AG10803 (cell line): ENCODE measurements at places on chromosomes 2 and 18.

- DNase-seq: no peak
These were observed 448.7 kb upstream of the HNRNPA3 start for GRCh38 chr2:176763851-176764404.

DNA sequence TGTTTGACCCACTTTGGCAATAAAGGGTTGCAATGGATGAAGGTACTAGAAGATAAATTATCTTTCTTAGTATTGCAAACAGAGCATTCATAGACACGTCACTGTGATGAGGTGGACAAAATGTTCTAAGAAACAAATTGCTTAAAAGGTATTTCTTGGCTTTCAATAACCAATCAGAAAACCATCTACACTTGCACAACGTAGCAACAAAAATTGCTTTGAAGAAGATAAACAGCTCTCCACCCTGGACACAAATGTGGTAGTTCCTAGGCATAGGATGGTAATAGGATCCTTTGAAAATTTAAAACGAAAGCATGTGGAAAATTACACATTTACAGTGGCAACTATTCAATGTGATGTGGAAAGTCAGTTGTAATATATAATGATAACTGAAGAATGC is 439.9 kb upstream of the ETAA1 start:
- peak; percentile 9 for DNase-seq

DNA sequence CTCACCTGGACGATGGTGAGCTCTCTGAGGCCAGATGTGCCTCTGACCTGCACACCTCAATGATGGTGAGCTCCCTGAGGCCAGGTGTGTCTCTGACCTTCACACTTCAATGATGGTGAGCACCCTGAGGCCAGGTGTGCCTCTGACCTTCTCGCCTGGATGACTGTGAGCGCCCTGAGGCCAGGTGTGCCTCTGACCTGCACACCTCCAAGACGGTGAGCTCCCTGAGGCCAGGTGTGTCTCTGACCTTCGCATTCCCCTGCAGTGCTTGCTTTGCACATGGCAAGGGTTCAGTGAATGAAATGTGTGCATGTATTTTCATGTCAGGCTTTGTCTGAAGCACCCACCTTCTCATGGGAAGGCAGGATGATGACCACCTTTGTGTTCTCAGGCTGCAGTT is 95.5 kb downstream of the PTGR3 start:
- DNase-seq: no peak

GRCh38 chr2:29892585-29893259 is 28.7 kb downstream of the ALK start:
- no peak for DNase-seq

- DNase-seq: peak; percentile 38
These were observed 45.3 kb upstream of the ROCK2 start for GRCh38 chr2:11389551-11390398.

GRCh38 chr18:39487932-39488331 is 1922.3 kb upstream of the CELF4 start:
- no peak for DNase-seq

DNA sequence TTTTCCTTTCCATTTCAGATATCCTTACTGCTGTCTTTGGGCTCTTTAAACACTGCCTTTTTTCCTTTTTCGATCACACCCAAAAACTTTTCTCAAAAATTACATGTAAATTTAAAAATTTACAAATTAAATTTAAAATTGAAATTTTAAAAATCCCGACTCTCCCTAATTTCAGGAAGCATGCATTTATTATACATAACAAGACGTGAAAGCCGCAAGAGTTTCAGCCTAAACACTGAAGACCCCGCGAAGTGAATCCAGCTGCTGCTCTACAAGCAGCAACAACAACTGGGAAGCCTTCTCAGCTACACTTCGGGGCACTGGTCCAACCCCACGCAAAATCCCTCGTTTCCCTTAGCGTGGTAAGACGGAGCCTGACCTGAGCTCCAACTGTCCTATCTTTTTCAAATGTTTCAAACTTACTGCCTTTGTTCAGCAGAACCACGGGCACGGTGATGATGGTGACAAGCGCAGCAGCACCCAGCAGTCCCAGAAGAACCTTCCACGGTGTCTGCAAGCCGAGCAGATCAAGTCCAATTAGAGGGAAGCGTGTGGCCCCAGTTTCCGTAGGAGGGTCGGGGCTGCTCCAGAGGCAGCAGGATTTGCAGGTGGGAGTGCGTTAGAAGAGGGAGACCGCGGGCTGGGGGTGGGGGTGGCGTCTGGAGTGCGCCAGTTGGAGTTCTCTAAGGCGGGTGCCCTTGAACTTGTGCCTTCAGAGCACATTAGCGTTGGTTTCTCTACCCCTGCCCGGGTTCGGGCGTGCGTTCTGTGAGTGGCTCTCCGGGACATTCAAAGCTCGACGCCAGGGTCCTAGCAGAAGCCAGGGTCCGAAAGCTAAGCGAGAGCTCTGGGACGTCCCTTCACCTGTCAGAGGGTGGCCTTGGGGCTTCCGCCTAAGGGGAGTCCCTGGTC is 783 bp downstream of the DPP4 start:
- DNase-seq: peak; percentile 18

GRCh38 chr2:129299338-129299737 is 680.1 kb upstream of the RAB6C start:
- DNase-seq: no peak

- DNase-seq: no peak
These were observed 17.6 kb downstream of the TMEM177 start for GRCh38 chr2:119696494-119697030.

GRCh38 chr18:32081881-32082280 is 9.8 kb upstream of the RNF138 start:
- DNase-seq: peak; percentile 44

DNA sequence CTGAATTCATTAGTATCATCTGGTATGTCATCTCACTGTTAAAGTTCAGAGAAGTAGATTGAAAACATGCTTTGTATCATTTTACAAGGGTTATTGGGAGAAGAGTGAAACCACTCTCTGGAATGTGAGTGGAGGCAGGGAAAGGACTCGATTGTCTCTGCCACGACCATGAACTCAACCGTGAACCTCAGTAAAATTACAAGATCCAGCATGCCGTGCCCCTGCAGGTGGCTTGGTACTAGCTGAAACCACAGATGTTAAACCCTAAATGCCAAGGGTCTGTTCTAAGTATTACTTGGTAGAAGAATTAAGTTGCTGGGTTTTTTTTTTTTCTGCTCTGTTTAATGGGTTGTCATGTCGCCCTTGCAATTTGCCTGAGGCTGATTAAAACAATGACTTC is 197.2 kb downstream of the MYO3B start:
- DNase-seq: no peak

- DNase-seq: no peak
These were observed 1390.5 kb upstream of the CELF4 start for GRCh38 chr18:38956068-38956467.

DNA sequence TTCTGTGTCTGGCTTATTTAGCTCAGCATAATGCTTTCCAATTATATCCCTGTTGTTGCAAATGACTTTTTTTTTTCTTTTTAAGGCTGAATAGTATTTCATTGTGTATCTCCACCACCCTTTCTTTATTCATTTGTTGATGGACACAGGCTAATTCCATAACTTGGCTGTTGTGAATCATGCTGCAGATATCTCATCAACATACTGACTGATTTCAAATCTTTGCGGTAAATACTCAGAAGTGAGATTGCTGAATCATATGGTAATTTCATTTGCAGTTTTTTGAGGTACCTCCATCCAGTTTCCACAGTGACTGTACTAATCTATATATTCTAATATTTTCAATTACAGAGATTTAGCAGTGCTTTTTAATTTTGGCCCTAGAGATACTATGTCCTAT is 266.2 kb downstream of the TMX3 start:
- peak; percentile 93 for DNase-seq

GRCh38 chr18:3511980-3512379 is 62.0 kb downstream of the TGIF1 start:
- DNase-seq: peak; percentile 83

GRCh38 chr2:12694990-12695774 is 21.6 kb upstream of the TRIB2 start:
- no peak for DNase-seq

- no peak for DNase-seq
These were observed 39.3 kb downstream of the TRABD2A start for GRCh38 chr2:84841577-84841976.

- DNase-seq: no peak
These were observed 1.4 kb upstream of the NCOA1 start for GRCh38 chr2:24489465-24490180.

DNA sequence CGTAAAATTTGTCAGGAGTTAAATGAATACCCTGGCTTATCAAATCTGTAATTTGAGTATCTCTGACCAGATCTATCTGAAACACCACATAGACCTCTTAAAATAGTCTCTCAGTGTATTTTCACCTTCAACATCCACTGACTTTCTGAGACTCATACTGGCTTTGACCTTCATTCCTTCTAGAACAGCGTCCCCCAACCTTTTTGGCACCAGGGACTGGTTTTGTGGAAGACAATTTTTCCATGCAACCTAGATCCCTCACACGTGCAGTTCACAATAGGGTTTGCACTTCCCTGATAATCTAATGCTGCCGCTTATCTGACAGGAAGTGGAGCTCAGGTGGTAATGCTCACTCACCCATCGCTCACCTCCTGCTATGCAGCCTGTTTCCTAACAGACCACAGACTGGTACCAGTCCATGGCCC is 3.2 kb downstream of the NBAS start:
- DNase-seq: no peak

- DNase-seq: no peak
These were observed 304.9 kb upstream of the KYNU start for GRCh38 chr2:142572346-142573132.

GRCh38 chr2:43553341-43553855 is 42.4 kb downstream of the THADA start:
- no peak for DNase-seq

DNA sequence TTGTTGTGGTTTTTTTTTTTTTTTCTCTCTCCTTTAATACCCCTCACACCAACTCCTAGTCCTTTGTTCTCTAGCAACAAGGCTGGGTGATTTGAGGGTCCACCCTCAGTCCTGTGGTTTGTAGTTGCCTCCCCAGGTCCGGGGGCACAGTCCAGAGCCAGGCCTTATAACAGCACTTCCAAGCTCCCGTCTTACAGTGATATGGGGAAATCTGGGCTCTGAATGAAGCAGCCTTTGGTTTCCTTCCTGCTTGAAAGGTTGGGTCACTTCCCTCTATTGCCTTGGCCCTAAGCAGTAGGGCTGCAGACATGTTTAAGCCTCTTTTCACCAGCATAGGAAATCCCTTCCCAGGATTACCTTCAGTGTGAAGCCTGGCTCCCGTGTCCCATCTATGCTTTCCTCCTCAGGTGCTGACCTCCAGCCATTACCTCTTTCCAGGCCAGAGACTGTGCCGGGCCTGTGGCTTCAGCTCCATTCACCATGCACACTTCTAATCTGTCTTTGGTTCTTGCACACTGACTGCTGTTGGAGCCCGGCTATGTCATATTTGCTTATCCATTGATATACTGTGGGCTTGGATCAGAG is 21.2 kb upstream of the NTSR2 start:
- no peak for DNase-seq

DNA sequence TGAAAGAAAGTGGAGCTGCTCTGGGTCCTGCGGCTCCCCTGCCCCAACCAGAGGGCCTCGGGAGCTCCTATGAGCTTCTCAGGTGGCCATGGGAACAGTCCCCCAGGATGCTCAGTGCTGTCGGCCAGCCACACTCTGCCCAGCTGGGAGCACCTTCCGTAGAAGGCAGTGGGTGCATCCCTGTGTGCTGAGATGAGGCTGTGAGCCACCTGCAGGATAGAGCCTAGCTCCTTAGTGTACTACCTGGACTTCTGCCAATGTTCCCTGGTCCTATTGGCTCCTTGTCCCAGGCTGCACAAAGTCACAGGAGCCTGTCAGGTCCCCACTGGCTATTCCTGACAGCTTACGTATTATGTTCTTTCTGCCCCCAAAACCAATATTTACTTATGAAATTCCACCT is 16.1 kb downstream of the PRELID3A start:
- no peak for DNase-seq

DNA sequence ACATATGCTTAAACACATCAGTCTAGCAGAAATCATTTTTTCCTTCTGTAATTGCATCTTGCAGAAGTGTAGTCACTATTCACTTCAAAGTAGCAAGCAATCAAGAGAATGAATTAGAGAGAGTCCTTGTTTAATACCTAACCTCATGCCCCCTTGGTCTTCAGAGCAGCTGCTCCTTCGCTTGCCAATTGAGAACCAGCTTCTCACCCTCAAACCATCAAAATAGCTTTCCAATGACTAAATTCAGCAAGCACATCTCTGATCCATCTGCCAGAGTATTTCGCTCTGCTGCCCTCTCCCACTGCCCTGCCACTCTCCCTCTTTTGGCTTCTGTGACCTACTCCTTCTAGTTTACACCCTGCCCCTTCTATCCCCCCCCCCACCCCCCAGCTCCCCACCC is 120.7 kb upstream of the AGAP1 start:
- DNase-seq: no peak

DNA sequence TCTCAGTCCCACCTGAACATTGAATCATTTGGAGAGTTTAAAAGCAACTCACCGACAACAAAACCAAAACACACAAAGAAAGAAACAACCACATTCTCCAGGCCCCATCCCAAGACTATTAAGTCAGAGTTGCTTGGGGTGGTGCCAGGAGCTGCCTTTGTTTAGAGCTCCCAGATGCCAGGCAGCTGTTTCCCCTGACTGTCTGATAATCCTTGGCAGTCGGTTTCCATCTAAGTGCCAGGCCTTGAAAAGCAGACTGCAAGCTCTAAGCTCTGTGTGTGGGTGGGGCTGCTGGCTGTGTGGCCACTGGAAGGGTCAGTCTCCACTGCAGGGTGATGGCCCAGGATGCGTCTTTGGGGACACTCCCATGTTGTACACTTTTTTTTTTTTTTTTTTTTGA is 255.3 kb upstream of the AGAP1 start:
- DNase-seq: peak; percentile 95

DNA sequence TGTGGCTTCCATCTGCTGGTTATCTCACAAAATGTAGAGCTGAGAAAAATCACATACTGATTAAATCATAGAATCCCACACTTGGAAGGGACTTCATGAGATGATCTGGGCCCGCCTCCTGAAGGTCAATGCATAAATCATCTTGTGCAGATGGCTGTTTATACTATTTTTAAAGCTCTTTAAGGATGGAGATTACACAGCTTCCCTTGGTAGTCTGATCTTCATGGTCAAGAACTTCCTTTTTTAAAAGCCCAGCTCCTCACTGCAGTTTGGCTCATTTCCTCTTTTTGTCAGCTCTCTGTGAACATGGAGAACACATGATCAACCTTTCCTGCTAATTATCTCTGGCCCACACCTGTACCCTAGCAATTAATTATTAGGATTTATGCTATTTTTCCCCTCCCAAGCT is 25.9 kb downstream of the GCG start:
- DNase-seq: peak; percentile 29

- peak; percentile 3 for DNase-seq
These were observed 405.1 kb upstream of the CWC22 start for GRCh38 chr2:180412219-180412618.

GRCh38 chr2:178478130-178478438 is 316 bp downstream of the FKBP7 start:
- DNase-seq: no peak

- DNase-seq: no peak
These were observed 78.5 kb downstream of the RBM43 start for GRCh38 chr2:151182899-151183809.

DNA sequence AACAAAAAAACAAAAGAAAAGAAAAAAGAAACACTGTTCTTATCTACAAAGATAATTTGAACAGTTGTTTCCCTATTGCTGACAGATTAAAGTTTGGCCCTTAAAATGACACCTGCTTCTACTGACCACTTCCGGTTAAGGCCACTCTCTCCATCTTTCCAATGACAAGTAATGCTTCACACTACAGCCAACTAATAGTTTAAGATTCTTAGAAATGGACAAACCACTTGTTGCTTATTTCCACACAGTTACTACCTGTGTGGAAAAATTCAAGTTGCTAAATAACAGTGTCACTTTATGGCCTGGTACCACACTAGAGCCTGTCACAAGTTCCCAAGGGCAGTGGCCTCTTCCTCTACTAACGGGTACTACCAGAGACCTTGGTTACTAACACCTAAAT is 2.4 kb downstream of the TMEM185B start:
- DNase-seq: no peak
